ENCODE measurements at places on chromosomes 4 and X.

DNA sequence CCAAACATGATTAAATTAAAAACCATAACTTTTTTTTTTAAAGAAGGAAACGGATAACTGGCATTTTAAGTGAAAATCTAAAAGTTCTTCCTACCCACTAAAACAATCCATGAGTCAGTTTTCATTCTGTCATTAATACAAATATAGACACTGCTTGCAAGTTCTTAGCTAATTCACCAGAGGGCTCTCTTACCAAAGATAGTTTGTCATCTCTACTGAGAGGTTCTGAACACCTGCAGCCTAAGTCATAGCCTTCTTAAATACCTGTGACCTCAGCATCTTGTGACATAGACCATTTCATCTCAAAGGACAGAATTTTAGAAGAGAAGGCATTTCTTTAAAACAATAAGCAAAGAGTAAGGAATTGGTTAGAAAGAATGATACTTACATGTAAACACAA lies 65.3 kb upstream of the FAM120C start:
- peak; percentile 7 for DNase-seq

DNA sequence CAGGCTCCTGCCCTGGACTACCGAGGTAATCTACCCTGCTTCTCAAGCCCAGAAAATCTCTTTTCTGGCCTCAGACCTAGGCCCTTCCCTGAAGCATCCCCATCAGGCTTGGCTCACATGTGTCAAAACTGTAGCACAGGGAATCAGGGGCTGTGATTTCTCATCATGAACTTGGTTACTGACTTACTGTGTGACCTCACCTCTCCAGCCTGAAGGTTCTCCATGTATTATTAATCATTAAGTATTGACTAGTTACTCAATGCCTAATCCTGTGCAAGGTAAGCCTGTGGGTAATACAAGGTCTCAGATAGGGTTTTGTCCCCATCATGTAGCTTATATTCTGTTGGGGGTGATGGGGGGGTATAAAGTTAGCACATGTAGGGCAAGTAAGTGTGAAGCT lies 6.8 kb downstream of the SRPX2 start:
- no peak for DNase-seq

DNA sequence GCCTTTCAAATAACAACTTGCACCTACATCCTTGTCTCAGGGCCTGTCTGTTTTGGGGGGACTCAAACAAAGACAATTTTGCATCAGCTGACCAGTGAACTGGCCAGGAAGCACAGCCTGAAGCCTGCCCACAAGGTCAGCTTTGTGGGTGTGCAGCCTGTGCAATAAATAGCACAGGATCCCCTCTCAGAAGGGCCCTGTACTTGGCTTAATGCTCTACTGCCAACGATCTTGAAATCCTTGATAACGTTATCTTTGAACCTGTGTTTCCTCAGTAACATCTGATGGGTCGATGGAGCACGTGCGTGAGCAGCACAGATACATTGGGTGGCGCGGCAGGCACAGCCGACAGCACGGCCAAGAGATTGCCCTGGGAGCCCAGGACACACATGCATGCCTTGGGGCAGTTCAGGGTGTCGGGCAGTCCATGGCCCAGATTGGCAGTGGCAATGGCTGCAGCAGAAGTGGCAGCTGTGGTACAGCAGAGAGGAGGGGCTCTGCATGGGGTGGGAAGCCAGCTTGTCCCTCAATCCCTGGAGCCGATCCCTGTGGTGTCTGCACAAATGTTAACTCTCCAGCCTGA lies 58.8 kb upstream of the ATP6AP2 start:
- no peak for DNase-seq

DNA sequence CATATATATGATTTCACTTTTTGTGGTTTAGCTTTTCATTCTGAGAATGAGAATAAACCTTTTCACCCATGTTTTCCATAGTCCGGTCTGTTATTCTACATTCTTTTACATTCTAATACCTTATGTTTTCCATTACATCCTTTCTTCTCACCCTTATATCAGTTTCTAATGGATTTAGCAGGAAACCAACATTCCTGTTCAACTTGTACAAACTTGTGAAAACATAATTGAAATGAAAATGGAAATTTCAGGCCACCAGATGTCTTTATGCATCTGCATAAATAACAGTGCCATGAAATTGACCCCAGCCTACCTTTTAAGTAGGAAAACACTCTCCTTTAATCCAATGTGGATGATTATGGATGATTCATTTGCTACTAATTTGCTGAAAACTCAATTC lies 494.8 kb upstream of the ZFP42 start:
- DNase-seq: no peak

- DNase-seq: no peak
Measured at GRCh38 chrX:54048412-54048811, 4.1 kb upstream of the PHF8 start.
